ENCODE measurements at places on chromosomes 6 and 20.

DNA sequence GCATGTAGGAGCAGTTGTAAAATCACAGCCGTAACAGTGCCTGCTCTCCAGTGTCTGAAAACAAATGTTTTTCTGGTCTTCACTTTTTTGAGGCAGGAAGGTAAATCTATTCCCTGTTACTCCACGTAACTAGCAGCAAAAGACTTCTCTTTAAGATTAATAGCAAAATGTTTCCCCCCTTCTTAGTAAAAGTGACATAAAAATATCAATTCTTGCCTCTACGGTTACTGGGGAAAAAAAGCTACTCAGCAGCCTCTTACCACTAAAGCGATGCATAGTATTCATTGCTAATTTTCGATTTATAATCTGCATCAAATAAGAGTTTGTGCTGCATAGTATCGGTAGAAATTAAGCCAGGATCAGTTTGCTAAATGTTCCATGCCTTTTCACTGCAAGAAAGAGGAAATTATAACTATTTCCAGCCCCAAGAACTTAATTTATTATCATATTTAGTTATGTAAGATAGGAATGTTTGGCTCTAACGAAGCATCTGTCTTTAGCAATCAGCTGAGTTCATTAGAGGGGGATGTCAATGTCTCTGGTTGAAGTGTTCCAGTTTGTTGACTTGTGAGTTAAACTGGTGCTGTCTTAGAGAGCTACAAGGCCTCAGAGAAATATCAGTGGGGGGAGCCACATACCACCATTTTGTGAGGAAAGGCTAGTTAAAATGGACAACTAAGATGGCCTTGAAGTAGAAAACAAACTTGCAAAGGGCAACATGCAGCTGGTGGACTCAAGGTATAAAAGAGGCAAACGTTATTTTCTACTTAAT is 617 bp upstream of the TSPYL1 start:
- peak; percentile 30 for DNase-seq

GRCh38 chr6:108841377-108841855 is 6.8 kb upstream of the ARMC2 start:
- DNase-seq: peak; percentile 12

GRCh38 chr20:54113566-54113965 is 43.2 kb upstream of the BCAS1 start:
- no peak for DNase-seq

- no peak for DNase-seq
Measured at GRCh38 chr6:47209632-47210031, 100.1 kb downstream of the TNFRSF21 start.

GRCh38 chr20:9677100-9677623 is 161.7 kb downstream of the PAK5 start:
- DNase-seq: no peak

DNA sequence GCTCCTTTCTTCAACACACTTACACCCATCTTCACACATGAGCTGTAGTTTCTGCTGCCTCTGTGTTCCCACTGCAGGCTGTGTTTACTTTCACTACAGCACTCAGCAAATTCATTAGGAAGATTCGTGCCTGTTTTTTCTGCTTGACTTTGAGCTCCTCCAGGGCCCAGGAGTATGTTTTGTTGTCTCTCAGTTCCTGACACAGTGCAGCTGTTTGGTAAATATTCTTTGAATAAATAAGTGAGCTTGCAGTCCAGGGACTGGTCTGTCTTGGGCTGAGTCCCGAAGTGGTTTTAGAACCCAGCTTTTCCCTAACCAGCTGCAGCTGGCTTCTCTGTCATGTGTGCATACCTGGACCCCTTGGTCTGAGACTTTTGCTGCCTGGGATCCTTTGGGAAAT is 46.6 kb upstream of the CCN6 start:
- no peak for DNase-seq

DNA sequence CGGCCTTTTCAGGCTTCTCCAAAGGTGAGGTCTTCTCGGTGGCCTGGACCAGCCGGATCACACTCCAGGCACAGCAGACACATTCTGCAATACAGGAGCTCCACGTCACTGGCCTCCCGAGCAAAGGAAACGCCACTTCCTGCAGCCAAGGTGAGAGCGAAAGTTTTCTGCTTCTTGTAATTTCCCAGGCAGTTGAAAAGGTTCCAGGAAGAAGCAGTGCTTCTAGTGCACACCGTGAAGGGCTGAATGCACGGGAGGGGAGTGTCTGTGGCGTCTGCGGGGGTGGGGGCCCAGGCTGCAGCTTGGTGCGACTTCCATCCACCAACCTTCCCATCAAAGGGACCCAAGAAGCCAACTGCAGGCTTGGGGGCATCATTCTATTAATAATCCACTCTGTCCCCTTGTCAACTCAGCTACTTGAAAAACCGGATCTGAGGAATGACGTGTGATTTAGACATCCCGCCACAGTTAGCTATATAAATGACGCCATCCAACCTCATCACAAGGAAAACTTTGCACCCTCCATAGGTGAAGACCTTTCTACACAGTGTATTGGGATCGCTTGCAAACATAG is 61.1 kb downstream of the NFATC2 start:
- peak; percentile 53 for DNase-seq

- DNase-seq: no peak
Measured at GRCh38 chr20:15449061-15449460, 1111.6 kb upstream of the FLRT3 start.

DNA sequence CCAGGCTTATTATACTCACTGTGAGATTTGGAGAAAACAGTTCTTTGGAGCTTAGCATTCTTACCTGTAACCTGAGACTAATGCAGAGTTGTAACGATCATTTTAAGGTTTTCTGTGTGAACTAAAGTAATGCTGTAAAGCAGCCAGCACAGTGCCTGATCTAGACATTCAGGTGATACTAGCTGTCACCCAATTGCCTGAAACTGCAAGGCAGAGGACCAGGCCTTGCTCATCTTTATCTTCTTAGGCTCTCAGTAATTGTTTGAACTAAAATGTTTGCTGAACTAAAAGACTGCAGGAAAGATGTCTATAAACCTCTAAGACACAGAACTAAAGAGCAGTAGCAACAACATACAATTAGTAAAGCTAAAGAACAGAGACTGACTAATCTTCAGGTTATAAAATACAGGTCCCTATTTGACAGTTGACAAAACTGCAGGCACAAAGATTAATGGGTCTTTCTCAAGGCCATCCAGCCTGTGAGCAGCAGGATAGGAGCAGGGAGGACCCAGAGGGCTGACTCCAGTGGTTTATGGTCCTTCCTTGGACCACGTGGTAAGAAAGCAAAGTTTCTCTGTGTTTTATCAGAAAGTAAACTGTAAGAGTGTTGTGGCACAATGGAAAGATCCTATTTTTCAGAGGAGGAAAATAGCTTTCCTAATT is 31.4 kb downstream of the SMLR1 start:
- DNase-seq: no peak

- DNase-seq: no peak
Measured at GRCh38 chr6:135181333-135182070, 394 bp downstream of the MYB start.

DNA sequence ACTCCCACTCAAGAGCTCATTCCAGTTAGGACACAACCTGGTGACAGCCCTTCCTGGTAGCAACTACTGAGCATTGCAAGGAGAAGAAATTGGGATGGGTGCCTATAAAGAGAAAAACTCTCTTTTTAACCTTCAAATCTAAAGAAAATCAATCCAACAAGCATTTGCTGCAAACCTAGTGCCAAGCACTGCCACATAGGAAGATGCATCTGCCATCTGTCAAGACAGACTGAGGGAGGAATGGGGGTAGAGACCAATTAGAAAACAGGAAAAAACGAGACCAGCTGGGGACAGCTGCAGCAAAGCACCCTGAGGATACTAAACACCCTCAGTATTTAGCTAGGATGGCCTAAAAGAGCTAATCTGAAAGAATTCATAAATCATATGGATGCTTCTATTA is 27.9 kb downstream of the HLA-DMB start:
- DNase-seq: no peak

DNA sequence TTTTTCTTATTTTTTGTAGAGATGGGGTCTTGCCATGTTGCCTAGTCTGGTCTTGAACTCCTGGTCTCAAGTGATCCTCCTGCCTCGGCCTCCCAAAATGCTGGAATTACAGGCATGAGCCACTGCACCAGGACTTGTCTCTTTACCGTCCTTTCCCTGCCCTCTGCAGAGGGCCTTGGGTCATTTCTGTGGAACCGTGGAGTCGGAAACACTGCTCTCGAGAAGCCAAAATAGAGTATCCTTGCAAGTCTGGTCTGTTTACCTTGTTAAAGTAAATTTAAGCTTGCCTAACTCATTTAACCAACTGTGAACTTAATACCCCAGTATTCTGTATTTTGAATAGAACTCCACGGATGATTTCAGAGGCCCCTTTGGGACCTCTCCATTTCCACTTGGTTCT is 51.4 kb downstream of the KDM1B start:
- no peak for DNase-seq

GRCh38 chr6:11845664-11846577 is 67.3 kb upstream of the ADTRP start:
- no peak for DNase-seq

DNA sequence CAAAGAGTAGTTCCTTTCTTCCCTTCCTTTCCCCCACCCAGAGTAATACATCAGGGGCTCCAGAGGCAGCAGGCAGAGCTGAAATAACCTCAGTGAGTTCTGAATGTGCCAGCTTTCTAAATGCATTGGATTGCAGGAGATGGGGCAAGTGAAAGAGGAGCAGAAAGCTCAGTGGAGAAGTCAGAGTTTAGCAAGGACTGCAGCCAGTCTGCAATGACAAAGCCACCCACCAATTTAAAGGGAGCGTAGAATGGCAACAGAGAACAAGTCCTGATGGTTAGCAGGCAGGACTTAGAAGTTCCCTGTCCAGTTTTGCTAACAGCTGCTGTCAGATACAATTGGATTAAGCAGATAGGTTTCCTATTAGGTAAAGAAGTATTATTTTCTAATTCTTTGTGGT is 203.4 kb upstream of the RIN2 start:
- DNase-seq: no peak

GRCh38 chr20:17316316-17317038 is 89.6 kb downstream of the PCSK2 start:
- no peak for DNase-seq

DNA sequence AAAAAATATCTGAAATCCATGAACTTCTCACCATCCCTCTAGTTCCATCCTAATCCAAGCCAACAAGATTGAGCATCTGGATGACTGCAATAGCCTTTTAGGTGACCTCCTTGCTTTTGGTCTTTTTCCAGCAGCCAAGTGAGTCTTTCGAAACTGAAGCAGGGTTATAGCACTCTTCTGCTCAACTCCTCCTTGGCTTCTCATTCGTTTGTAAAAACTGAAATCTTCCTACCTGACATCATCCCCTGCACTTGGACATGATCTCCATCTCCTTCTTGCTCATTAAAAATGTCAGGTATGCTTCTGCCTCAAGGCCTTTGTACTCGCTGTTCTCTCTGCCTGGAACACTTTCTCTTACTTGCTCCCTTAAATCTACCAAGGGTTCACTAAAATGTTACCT is 46.0 kb downstream of the STX7 start:
- no peak for DNase-seq

DNA sequence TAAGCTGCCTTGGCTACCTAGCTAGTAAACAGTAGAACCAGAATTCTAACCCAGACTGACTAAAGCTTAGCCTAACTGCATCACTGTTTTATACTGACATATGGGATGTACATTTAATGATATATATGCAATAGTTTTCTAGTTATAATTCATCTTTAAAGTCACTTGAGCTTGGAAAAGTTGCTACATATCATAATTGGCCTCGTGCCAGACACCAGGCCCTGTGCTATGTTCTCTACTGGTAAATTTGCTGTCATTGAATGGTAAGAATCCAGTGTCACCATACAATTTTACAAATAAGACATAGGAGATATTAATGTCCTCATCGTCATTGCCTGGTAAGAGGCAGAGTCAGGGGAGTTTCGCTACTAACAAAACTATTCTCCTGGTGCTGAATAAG is 396.8 kb downstream of the CDKAL1 start:
- DNase-seq: no peak

GRCh38 chr20:995170-995569 is 6.9 kb downstream of the RSPO4 start:
- DNase-seq: no peak

DNA sequence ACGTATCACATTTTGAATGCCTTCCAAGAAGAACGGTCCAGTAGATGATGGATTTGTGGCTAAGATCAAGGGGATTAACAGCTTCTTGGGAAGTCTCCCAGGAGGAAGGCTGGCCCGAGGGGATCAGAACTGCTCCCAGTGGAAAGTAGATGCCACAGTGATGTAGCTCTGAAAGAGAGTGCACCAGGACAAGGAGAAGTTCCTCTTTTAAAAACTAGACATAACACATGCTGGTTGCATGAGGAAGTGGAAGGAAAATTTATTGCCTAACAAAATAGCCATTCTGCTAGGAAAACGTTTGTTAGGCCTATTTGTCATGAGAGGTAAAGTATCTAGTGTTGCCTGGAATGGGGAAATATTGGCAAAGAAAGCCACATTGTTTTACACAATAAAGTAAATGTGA is 87.8 kb downstream of the CDH26 start:
- no peak for DNase-seq

- DNase-seq: peak; percentile 23
Measured at GRCh38 chr6:13272131-13273046, 55.9 kb downstream of the TBC1D7 start.

- DNase-seq: no peak
Measured at GRCh38 chr20:53957451-53958172, 112.8 kb downstream of the BCAS1 start.

DNA sequence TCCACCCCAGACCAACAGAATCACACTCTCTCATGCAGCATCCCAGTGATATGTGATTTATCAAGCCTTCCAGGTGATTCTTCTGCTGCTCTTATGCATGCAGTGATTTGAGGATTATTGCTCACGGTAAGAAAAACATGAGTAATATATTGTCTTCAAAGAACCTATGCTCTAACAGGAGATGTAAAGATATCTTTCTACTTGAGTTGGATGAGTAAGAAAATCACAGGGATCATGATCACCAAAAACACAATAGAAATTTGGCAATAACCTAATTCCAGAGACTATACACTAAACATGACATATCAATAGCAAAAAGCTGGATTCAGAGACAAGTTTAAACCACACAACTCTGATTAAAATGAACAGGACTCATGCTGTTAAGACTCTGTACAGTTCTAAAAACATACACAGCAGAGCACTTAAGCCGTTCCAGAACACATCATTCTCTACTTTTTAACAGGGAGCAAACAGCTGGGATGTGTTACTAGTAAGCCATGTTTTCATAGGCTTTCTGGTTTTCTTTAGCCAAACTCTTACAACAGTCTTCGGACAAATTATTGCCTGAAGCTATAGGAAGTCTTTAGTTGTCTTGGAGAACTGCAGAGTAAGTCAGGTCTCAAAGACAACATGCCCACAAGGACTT is 568.6 kb downstream of the HAO1 start:
- no peak for DNase-seq

DNA sequence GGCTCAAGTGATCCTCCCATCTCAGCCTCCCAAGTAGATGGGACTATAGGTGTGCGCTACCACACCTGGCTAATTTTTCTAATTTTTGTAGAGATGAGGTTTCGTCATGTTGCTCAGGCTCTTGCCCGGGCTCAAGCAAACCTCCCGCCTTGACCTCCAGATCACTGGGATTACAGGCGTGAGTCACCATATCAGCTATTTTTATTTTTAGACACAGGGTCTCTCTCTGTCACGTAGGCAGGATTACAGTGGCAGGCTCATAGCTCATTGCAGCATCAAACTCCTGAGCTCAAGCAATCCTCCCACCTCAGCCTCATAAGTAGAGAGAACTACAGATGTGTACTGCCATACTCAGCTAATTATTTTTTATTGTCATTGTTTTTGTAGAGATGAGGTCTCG is 41.7 kb downstream of the SLC23A2 start:
- no peak for DNase-seq

- no peak for DNase-seq
Measured at GRCh38 chr6:116376149-116376548, 5.4 kb downstream of the DSE start.

All from CD4-positive, alpha-beta T cell treated with Interleukin-12 subunit alpha and Interleukin-12 subunit beta, for 1 hour (primary cell).